ENCODE measurements at places on chromosomes 4 and X.

DNA sequence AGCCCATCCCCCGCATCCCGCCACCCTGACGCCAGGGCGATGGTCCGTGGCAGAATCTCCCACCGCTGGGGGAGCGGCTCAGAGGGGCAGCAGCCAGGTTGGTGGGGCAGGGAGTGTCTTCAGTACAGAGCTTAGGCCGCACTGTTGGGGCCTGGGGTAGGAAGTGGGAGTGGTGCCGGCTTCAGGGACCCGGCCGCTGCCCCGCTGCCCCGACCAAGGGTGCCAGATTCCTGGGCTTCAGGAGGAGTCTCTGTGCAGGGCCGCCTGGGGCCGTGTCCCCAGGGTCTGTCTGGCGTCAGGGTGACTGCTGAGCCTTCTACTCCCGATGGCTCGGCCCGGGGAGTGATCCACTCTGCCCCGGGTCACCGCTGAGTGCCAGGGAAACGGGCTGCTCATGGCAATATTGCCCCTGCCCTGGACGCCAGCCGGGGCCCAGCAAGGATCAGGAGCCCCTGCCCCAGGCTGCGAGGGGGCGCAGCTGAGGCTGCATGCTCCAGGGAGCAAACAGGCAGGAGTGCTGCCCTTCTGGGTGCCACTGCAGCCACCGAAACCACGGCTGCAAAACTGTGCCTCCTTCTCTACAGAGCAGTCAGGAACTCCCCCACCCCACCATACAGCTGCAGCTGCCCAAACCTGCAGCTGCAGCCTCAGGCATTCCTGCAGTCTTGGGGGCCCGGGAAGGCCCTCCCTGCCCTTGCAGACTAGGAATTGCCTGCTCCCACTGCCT lies 1206.1 kb downstream of the ARAP2 start:
- no peak for DNase-seq

DNA sequence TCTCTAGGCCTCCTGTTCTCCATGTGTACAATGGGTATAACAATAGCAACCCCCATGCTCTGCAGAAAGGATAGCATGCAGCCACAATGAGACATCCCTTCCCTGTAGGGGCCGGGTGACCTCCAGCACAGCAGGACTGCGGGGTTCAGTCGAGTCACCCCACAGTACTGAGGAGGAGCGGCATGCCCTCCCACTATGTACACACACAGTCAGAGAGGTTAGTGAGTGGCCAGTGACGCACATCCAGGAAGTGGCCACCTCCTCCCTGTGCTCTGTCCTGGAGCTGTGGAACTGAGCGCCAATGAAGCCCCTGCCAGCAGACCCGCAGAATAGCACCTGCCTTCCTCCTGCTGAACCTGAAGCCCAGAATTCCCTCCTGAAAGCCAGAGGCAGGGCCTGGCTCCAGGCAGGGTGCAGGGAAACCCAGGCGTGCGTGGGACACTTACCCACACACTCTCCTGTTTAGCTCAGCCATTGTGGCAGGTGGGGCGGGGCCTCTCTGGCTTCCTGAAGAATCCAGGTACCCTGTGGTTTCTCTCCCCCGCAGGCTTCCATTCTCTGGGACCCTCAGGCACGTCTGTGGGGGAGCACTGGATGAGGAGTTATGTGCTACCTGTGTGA lies 50.0 kb downstream of the WFS1 start:
- no peak for DNase-seq

GRCh38 chrX:9676738-9677097 lies 88.9 kb downstream of the GPR143 start:
- DNase-seq, result no peak

GRCh38 chrX:64580605-64581004 lies 185.4 kb upstream of the MTMR8 start:
- DNase-seq, result no peak

GRCh38 chr4:158777423-158778155 lies 8.8 kb downstream of the FNIP2 start:
- DNase-seq, result no peak

GRCh38 chr4:42923431-42923830 lies 30.9 kb downstream of the GRXCR1 start:
- no peak for DNase-seq

- no peak for DNase-seq
These were observed 102.4 kb downstream of the SLIT2 start for GRCh38 chr4:20354120-20354519.

- no peak for DNase-seq
These were observed 41.2 kb upstream of the RASGEF1B start for GRCh38 chr4:81512757-81513501.

DNA sequence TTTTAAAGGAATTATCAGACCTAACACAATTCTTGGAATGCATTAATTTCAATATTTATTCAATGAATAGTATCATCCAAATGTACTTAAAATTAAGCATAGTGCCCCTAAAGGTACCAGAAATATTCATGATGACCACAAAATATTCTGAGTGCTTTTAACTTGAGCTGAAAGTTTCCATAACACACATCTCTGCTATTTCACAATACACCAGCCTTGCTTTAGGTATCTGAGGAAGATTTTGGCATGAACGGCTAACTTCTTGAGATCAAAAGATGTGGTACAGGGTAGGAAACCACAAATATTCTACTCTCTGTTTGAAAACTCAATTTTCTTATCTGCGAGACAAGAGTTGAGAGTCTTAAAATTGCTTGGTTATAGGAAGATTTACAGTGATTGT lies 538.3 kb upstream of the PCDH7 start:
- no peak for DNase-seq

- DNase-seq, result no peak
These were observed 754.9 kb downstream of the RPA4 start for GRCh38 chrX:97638621-97639020.

- no peak for DNase-seq
These were observed 29.7 kb upstream of the IL9R start for GRCh38 chrX:155967653-155968325.

DNA sequence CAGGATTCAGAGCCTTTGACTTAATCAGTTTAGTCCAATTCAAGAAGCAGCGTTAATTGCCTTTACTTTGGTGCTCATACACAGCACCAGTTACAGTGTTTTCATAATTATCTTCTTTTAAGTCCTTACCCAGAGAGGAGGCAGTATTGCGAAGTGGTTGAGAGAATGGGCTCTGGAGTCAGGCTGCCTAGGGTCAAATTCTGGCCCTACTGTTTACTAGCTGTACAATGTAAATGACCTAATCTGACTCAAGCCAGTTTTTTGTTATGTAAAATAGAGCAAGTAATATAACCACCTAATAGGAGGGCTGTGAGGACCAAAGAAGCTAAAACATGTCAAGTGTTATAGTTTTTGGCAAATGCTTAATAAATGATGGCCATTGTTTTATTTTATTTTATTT lies 27.6 kb downstream of the WDR44 start:
- DNase-seq, result no peak

- no peak for DNase-seq
These were observed 230.6 kb upstream of the CPEB2 start for GRCh38 chr4:14771504-14772175.

GRCh38 chr4:112895811-112896608 lies 153.4 kb upstream of the ANK2 start:
- no peak for DNase-seq

GRCh38 chr4:35300996-35301774 lies 943.1 kb downstream of the ARAP2 start:
- no peak for DNase-seq

- DNase-seq, result no peak
These were observed 170.4 kb upstream of the HS3ST1 start for GRCh38 chr4:11599064-11599463.

DNA sequence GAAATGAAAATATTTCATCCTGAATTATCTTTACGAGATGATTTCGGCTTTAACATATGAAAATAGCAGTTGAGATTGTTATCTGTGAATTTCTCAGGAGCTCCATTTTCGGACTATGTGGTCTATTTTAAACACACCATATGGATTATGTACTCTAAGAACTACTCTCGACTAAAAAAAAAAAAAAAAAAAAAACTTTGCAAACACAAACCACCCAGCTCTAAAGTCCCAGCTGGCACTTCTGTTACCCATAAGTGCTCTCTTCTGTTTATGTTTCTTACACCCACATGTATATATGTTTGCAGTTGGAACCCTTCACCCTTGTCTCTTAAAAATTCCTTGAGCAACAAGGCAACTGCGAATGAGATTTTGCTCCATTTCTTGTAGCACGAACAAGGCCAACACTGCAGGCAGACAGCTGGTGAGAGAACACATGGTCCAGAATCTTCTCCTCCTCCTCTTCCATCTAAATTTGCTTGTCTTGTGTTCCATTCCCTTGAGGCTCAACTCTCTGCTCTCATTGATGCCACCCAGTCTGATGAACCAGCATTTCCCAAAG lies 172.7 kb upstream of the HCCS start:
- no peak for DNase-seq

DNA sequence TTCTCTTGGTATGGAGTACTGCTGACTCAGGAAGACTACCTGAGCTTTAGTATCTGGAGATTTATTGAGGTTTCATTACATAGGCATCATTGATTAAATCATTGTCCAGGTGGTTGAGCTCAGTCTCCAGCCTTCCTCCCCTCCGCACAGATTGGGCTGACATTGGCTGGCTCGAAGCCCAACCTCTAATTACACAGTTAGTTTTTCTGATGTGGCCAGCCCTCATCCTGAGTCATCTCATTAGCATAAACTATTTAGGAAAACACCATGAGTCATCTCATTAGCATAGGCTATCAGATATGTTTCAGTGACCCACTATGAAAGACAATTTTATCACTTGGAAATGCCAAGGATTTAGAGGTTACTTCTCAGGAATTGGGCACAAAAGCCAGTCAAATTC lies 93.9 kb upstream of the ANKRD50 start:
- no peak for DNase-seq

- DNase-seq, result no peak
These were observed 4.5 kb downstream of the APLN start for GRCh38 chrX:129650183-129650689.

DNA sequence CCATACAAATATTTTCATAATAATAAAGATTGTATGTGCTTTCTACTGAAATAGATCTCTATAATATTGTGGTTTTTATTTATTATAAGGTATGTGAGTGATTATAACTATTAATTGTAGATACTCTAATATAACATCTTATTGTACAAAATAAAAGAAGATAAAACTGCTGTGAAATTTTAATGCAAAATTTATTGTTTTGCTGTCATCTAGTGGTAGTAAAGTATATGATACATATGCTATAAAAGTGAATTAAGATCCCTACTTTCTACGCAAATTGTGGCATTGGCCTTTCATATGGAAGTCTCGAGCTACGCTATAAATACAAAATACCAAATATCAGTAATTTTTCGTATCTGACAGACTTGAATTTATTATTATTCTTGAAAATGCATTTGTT lies 19.3 kb downstream of the YIPF7 start:
- no peak for DNase-seq

DNA sequence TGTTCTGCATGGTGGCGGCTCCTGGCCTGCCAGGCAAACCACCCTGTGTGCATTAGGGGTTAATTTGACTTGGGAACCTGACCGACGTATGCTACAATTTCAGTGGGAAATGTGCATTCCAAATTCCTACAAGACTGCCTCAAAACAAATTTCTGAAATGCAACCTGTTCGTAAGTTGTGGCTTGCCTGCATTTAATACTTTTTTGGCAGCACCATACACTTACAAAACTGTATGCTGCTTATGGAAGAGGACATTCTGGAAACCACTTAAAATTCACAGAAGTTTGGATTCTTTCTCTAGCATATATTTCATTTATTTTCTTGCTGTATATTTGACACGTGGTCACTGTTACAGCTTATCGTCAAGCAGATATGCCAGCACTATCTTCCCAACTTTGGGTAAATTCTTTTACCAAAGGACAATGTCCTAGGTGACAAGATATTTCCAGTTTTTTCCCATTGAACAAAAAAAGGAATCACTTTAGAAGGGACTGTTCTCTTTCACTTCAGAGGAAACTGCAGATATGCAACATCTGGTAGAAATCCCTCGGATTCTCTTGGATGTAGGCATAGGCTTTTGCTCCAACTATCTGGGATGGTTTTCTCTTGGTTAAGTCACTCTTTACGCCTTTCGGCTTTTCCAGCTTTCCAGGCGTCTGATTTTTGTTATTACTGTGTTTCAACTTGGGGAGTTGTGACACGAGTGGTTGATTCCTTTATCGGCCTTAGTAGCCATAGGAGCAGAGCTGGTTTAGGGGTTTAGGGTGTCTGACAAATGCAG lies 9.7 kb upstream of the TENM3 start:
- no peak for DNase-seq

DNA sequence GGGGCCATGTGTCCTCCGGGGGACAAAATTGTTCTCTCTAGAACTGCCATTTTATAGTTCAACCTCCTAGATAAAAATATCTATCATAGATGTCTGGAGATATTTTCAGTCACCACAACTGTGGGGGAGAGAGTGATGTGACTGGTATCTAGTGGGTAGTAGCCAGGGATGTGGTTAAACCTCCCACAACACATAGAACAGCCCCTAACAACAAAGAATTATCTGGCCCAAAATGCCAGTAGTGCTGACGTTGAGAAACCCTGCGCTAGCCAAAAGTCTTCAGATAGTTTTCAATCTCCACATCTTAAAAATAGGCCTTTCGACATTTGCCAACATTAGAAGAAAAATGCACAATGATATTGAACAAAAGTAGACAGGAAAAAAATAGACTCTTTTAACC lies 19.0 kb upstream of the SUPT20HL2 start:
- no peak for DNase-seq

GRCh38 chr4:16758255-16758654 lies 140.2 kb downstream of the LDB2 start:
- no peak for DNase-seq

All from suppressor macrophage treated with lipopolysaccharide for 4 hours (primary cell).